CD8-positive, alpha-beta memory T cell (primary cell): ENCODE measurements at places on chromosomes 3 and 15. TPM values are rescaled to one million over a fixed set of nuclear protein-coding genes. Genes with fewer than 3 reads are reported as not detected.
A peak's percentile ranks its signal among the peaks of the same experiment; 100 is the strongest.

- DNase-seq, result peak; percentile 2
These were observed 192.6 kb downstream of the PDZRN3 start for GRCh38 chr3:73432023-73432705.

- no peak for DNase-seq
These were observed at the start of gene CRABP1 for GRCh38 chr15:78340231-78341056. Gene CRABP1 (plus strand): TSS chr15:78340353. CDS start chr15:78340429, 76 bp downstream.

DNA sequence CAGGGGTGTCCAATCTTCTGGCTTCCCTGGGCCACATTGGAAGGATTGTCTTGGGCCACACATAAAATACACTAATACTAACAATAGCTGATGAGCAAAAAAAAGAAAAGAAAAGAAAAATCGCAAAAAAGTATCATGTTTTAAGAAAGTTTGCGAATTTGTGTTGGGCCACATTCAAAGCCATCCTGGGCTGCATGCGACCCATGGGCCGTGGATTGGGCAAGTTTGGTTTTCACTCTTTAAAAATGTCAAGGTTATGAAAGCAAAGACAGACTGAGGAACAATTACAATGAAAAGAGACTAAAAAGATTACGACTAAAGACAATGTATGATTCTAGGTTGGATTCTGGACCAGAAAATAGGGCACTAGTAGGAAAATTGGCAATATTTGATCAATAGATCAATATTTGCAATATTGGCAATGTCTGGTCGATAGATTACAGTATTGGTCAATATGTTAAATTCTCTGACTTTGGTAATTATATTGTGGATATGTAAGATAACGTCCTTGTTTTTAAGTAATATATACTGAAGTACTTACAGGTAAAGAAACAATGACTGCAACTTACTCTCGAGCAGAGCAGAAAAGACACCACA is 19.9 kb downstream of the CCNL1 start:
- no peak for DNase-seq

- DNase-seq, result peak; percentile 70
These were observed 144.4 kb downstream of the DNAJB8 start for GRCh38 chr3:128322030-128323022.

DNA sequence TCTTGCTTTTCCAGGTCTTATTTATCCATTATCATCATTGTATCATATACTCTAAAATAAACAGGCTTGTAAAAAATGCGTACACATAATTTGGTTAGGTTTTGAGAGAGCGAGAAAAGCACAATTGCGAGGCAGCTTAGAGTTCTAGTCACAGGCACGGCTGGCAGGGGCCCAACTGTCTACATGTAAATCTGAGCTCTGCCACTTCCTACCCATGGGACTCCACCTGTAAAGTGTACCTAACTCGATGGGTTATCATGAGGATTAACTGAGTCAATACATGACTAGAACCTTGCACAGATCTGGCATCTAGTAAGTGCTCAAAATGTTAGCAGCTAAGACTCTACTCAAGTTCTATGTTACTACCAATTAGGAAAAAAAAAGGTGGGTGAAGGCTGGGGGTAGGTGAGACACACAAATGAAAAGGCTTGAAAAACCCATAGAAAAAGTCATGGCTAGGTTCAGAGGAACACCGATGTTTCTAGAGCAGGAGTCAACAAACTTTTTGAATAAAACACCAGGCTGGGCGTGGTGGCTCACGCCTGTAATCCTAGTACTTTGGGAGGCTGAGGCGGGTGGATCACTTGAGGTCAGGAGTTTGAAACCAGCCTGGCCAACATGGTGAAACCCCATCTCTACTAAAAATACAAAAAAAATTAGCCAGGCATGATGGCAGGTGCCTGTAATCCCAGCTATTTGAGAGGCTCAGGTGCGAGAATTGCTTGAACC is 36.2 kb downstream of the GLB1 start:
- DNase-seq, result no peak

The RTP1 gene
- total RNA-seq, result not detected
